ENCODE measurements at places on chromosomes 12 and 14.
A peak's percentile ranks its signal among the peaks of the same experiment; 100 is the strongest.

DNA sequence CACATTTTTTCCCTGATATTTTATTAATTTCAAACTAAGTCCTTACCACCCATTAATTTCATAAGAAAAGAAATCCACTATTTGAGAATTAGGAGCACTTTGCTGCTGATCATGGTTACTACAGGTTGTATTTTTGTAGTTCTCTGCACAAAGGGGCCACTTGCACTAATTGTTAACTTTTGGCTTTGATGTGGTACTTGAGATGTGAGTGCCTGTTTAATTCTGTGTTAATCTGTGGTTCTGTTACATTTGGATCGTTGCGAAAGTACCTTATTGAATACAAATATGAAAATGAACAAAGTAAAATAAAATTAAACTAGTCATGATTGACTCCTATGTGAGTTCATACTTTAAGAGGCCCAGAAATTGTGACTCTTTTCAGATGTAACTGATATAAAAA lies 374.9 kb upstream of the RGS6 start:
- DNase-seq, result no peak

DNA sequence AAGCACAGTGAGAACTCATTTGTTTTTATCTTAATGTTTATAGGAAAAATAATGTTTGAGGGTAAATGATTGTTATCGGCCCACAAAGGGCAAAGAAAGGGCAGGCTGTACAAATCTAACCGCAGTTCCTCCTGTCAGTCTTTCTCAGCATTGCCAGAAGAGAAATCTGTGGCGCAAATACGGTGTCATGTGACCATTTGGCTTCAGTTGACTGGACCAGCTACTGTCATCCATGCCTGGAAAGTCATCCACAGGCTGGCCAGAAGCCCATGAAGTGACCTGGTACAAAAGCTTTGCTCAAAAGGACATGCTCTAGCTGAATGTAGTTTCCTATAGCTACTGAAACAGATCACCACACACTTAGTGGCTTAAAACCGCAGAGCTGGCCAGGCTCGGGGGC lies 43.6 kb downstream of the HCAR2 start:
- DNase-seq, result no peak

DNA sequence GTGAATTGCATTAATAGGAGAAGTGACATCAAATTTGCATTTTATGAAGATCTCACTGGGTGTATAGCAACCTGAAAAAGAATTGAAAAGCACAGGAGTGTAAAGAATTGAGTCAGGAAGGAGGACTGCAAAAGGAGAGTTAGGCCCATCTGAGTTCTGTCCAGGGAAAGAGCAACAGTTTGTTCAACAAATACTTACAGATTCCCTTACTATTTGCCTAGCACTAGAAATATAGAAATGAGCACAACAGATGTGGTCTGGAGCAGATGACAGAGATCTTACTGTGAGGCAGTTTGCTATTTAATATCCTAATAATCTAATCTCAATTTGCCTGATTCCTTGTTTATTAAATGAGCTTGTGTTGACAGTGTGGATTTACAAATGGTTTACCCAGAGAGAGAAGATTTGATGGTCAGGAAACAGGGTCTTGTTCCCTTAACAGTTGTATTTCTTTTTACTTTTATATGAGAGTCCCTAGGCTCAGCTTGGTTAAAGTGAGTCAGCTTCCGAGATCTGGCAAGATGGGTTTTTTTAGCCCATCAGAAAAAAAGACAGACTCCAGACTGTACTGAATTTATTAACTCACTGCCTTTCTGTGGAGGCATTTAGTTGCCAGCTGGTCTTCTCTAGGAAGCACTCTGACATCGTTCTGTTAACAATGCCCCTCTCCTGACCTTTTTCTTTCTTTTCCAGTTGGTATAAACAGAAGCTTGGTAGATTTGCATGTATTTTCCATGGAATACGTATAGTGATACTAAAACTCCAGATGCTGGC lies 229.7 kb downstream of the TTC6 start:
- DNase-seq, result no peak

DNA sequence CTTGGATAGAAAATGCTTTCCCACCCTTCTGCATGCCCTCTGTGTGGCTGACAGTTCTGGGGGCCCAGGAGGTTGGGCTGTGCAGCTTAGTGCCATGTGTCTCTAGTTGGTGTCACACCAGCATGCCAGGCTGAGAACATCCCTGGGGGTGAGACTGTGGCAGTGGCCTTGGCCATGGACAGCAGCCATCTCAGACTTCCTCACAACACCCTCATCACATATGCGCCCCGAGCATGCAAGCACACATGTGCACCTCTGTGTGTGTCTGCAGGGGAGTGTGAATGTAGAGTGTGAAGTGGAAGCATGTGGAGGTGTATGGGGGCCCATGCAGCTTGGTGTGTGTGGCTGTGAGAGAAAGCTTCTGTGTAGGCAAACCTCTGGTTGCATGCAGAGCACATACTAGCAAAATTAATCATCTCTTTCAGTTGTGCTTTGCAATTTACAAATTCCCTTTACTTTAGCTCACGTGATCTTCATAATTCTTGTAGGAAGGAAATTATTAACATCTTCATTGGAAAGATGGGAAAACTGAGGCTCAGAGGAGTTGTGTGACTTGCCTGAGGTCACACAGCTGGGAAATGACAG lies 8.4 kb downstream of the ASIC1 start:
- DNase-seq, result no peak

- DNase-seq, result peak; percentile 43
Observed at GRCh38 chr12:62799126-62799736, 135.7 kb downstream of the PPM1H start.

Data from stimulated activated CD4-positive, alpha-beta T cell treated with anti-CD3 and anti-CD28 coated beads, Interleukin-15, amount 100 ng/mL, for 48 hours (primary cell).